Aortic smooth muscle cell (primary cell): ENCODE measurements at places on chromosomes 2 and 18. TPM values are rescaled to one million over a fixed set of nuclear protein-coding genes. Genes with fewer than 3 reads are reported as not detected.

CAPG gene
- 23.6 and 29.1 TPM in 2 replicates for total RNA-seq

SOWAHC gene
- total RNA-seq: 16.9 and 18.4 TPM in 2 replicates

SNTG2 gene
- not detected in 2 replicates for total RNA-seq

SOX11 gene
- total RNA-seq: not detected in 2 replicates

PSTPIP2 gene
- total RNA-seq: 1.8 and 2.7 TPM in 2 replicates

RPL37A gene
- 3,491 and 3,651 TPM in 2 replicates for total RNA-seq

KCNK3 gene
- total RNA-seq: 3.7 and 8.2 TPM in 2 replicates

CGREF1 gene
- total RNA-seq: 7.0 and 12.2 TPM in 2 replicates

LCT gene
- not detected in 2 replicates for total RNA-seq

KCNS3 gene
- 0.66 and 1.5 TPM in 2 replicates for total RNA-seq

CRIM1 gene
- total RNA-seq: 243 and 260 TPM in 2 replicates

SIX3 gene
- not detected in 2 replicates for total RNA-seq

TSPYL6 gene
- total RNA-seq: not detected in 2 replicates

AQP12B gene
- not detected in 2 replicates for total RNA-seq

CAPN14 gene
- total RNA-seq: 0.12 and 0.26 TPM in 2 replicates

UGT1A3 gene
- total RNA-seq: not detected in 2 replicates

SETBP1 gene
- total RNA-seq: 2.6 and 3.7 TPM in 2 replicates

CXCR4 gene
- total RNA-seq: 5.6 and 16.1 TPM in 2 replicates

ZBTB7C gene
- total RNA-seq: 0.31 and 0.53 TPM in 2 replicates

LAMA3 gene
- total RNA-seq: 9.5 and 14.0 TPM in 2 replicates

CCDC68 gene
- total RNA-seq: 3.9 and 5.8 TPM in 2 replicates

SAG gene
- not detected in 2 replicates for total RNA-seq

FN1 gene
- total RNA-seq: 3,653 and 7,001 TPM in 2 replicates

TLX2 gene
- 0.06 TPM in 1 of 2 replicates, not detected in the other for total RNA-seq

ARHGAP25 gene
- 0.50 and 0.92 TPM in 2 replicates for total RNA-seq

LYPD6B gene
- total RNA-seq: not detected in 2 replicates

CREG2 gene
- total RNA-seq: 0.37 and 1.1 TPM in 2 replicates

UGT1A5 gene
- total RNA-seq: not detected in 2 replicates

PTRHD1 gene
- 32.0 and 34.5 TPM in 2 replicates for total RNA-seq

RAB27B gene
- 5.0 and 10.6 TPM in 2 replicates for total RNA-seq
